ENCODE measurements at places on chromosomes 2 and 18.

GRCh38 chr2:71862921-71863320 is 284.7 kb downstream of the CYP26B1 start:
- DNase-seq, result no peak

DNA sequence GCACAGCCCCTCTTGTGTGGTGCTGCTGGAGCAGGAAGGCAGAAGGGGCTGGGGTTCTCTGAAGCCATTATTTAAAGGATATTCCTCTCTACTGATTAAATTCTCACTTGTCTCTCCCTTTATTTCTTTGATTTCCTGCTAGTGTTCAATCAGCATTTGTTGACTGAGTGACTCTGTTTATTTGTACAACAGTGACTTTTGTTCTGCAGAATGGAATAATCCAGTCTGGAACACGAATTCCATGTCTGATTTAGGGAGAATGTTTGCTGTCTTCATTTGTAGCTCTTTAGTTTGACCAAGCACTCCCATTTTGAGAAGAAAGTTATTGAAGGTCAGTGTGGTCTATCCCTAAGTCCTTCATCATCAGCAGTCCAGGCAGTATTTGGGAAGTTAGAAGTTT is 141.2 kb downstream of the SETBP1 start:
- DNase-seq, result no peak

DNA sequence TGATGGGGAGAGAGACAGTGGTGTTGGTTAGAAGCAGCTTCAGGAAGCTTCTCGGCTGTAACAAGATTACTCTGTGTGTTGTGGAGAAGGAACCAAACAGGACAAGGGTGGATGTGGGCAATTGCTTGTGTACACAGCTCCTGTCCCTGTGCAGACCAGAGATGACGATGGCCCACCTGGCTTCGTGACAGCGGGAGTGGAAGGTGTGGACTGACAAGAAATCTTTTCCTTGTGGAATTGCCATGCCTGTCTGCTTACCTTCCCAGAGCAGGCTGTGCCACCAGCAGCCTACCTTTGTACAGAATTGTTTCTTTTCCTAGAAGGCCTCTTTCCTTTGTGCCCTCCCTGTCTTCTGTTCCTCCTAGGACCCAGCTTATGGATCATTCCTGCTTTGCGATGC is 93.8 kb downstream of the ITGB1BP1 start:
- peak; percentile 21 for DNase-seq

DNA sequence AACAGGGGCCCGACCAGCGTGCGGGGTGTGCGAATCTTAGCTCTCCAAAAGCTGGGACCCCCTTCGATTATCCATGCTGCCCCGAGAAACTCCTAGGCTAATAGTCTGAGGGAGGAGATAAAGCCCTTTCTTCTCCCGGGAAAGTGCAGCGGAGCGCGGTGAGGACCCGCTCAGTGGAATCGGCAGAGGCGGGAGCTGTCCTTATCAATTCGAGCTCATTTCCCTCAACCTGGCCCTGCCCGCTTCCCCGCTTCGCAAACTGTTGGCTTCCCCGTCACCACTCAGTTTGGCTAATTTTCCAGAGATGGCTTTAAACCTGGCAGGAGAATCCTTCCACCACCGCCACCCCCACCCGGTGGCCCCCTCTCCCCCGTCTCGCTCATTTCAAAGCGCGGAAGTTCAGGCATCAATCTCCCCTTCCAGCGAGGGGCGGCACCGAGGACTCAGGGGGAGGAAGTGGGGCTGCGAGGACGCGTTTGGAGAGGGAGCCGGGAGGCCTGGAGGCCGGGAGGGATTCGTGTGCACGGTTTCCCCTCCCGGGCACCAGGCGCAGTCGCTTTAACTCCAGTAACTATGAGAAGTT is 1.6 kb downstream of the KLHL14 start:
- DNase-seq, result no peak

GRCh38 chr18:49843778-49844625 is 30.7 kb upstream of the ACAA2 start:
- no peak for DNase-seq

DNA sequence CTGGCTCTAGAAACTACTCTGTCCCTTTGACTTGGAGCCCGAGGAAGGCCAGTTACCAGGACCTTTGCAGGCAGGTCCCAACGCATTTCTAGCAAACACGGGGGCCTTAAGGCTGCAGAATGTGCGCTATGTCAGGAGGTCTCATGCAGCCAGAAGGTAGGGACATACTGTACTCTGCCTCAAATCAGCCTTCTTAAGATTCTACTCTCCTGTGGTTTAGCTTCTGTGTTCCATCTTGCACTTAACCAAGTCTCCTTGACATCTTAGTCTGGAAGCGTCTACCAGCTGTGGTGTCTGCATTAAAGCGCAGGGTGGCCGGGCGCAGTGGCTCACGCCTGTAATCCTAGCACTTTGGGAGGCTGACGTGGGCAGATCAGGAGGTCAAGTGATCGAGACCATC is 65.5 kb downstream of the STEAP3 start:
- DNase-seq, result no peak

GRCh38 chr2:186624276-186624675 is 34.4 kb downstream of the ITGAV start:
- no peak for DNase-seq

DNA sequence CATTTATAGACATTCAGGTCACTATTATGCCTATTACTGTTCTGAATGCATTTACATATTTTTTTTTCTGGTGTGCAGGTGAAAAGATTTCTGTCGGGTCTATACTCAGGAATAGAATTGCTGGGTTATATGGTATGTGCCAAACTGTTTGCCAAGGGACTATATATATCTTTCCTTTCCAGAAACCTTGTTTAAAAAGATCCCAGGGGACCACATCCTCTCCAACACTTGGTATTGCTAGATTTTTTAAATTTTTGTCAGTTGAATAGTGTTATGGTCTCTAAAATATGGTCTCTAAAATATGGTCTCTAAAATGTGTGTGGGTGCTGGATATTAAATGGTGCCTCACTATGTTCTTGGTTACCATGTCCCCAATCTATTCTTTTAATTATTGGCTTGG is 131.3 kb downstream of the INSIG2 start:
- no peak for DNase-seq

GRCh38 chr2:38523728-38524437 is 78.8 kb downstream of the HNRNPLL start:
- DNase-seq, result no peak

GRCh38 chr2:102032368-102033030 is 40.7 kb downstream of the IL1R2 start:
- no peak for DNase-seq

DNA sequence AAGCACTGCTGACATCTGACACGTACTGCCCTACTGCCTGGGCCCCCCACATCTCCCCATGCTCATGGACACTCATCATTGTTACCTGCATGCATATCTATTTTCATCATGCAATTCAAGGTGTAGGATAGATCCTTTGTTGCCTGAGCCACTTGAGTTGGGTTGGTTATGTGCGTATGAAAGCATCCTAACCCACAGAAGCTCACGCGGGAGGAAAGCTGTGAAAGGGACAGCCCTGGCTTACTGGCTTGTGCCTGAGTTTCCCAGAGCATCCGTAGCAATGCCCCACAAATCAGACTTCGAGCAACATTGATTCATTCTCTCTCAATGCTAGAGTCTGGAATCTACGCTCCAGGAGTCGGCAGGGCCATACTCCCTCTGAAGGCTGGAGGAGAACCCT is 285.5 kb downstream of the PHLPP1 start:
- DNase-seq, result no peak

DNA sequence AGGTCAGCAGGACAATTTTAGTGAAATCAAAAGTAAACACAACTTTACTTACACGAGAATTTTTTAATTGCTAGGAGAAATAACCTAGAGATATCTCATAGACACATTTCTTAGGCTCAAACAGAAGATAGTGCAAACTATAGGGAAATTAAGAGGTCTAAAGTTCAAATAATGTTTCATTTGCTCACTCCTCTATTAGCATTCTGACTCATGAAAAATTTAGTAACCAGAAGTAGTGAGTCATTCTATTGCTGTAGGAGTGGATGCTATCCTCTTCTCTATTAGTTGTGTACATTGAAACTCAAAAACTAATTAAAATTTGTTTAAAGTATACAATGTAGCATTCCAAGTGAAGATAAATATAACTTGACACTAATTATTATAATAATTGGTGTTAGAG is 908.3 kb upstream of the TMEFF2 start:
- no peak for DNase-seq

DNA sequence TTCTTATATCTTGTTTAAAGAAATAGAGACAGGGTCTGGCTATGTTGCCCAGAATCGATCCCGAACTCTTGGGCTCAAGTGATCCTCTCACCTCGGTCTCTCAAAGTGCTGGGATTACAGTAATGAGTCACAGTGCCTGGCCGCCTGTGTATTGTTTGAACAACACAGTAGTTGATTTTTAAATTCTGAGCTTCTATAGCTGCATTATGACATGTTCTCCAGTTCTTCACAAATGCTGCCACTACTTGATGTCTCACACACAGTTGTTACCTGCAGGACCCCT is 7.7 kb upstream of the RHOB start:
- no peak for DNase-seq

DNA sequence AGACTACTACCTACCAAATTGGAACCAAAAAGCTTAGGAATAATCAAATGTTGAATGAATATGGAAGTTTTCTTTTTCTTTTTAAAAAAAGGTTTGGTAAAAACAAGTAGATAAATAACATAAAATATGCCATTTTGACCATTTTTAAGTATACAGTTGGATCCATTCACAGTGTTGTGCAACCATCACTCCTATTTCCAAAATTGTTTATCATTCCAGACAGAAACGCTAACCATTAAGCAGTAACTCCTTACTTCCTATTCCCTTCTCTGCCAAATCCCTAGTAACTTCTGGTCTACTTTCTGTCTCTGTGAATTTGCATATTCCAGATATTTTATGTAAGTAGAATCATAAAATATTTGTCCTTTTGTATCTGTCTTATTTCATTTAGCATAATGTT is 39.8 kb downstream of the CD302 start:
- DNase-seq, result no peak

- no peak for DNase-seq
Measured at GRCh38 chr2:75237296-75237695, 38.0 kb upstream of the TACR1 start.

- DNase-seq, result no peak
Measured at GRCh38 chr18:512957-513356, 12.5 kb upstream of the COLEC12 start.

- no peak for DNase-seq
Measured at GRCh38 chr2:39871291-39871761, 92.3 kb upstream of the THUMPD2 start.

- DNase-seq, result no peak
Measured at GRCh38 chr2:73072416-73072815, 904 bp upstream of the SFXN5 start.

GRCh38 chr2:213159768-213160167 is 8.4 kb upstream of the IKZF2 start:
- no peak for DNase-seq

- DNase-seq, result no peak
Measured at GRCh38 chr2:110799376-110799775, 67.0 kb downstream of the ACOXL start.

DNA sequence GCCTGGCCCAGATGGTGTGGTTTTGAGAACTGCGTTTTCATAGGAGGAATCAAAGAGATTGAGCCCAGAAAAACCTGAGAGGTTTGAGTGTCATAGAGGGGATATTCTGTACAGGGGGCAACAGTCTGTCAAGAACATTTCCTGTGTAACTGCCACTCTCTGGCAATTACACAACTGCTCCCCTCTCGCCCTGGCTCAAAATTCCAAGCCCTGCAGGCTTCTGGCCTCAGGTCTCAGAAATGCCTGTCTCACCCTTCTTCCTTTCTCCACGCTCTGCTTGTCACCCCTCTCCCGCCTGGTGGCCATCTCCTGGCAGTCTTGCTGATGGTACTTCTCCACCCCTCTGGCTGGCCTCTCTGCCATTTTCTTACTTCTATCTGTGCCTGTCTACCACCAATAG is 4.0 kb downstream of the VAMP5 start:
- no peak for DNase-seq

GRCh38 chr2:170271340-170271739 is 93.4 kb downstream of the MYO3B start:
- DNase-seq, result no peak

DNA sequence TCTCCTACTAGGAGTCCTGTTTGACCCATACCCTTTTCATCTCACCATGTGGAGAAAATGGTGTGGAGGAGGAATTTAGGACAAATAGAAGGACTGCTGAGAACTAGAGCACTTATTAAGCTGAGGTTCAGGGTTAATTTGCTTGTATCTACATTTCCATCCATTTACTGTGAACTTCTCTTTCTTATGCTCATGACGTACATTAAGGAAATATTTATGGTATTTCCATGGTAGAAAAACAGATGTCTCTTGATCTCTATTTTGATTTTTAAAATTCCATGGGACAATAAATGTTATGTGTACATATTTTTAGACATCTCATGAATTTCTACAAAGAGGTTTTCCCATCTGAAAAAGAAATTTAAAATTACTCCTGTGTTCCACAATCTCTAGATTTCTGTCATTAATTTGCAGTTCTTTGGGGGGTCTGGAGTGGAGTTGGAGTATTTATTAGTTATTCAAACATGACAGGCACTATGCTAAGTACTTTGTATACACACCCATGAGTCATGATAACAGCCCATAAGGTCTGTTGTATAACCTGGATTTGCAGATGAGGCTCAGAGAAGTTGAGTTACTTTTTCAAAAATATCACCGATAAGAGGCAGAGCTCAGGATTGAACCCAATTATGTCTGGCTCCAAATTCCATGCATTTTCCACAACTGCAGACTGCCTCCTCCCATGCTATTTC is 112.6 kb downstream of the COPS8 start:
- DNase-seq, result no peak

DNA sequence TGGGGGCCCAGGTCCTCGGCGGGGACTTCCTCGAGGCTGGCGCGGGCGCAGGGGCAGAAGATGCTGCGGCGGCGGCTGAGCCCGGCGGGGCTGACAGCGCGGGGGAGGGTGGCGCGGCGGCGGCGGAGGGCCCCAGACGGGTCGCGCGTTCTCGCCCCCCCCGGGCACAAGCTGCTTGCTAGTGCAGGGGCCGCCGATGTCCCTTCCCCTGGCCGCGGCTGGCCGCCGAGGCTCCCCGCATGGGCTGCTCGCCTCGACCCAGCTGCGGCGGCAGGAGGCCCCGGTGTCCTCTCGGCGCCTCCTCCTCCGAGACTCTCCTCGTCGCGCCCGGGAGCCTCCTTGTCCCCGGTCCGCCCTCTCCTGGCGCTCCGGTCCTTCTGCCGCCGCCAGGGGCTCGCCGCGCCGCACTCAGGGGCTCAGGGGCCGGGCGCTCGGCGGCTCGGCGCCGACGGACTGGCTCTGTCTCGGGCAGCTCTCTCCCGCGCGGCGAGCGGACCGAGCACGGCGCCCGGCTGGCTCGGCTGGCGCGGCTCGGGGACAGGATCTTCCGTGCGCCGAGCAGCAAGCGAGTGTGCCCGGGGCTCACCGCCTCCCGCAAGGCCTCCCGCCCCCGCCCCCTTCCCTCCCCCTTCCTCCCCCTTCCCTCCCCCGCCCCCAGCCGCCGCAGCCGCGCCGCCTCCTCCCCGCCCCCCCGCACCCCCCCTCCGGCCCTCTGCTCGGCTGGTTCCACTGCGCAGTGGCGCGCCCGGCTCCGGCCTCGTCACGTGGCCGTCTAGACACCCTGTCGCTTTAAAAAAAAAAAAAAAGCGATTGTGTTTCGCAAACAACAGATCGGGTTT is 902 bp upstream of the SMAD7 start:
- peak; percentile 85 for DNase-seq

Data from prostate gland (tissue), 2 donors.